ENCODE measurements at places on chromosomes 5 and 9. TPM values are rescaled to one million over a fixed set of nuclear protein-coding genes. Genes with fewer than 3 reads are reported as not detected.

GRCh38 chr9:119722384-119722783 lies 353.1 kb upstream of the BRINP1 start:
- ATAC-seq, result no peak

- ATAC-seq, result no peak
Observed at GRCh38 chr9:134215699-134216448, 51.5 kb upstream of the RNU6ATAC start.

The PTGES gene
- total RNA-seq, result 9.1 TPM

GRCh38 chr5:80797428-80798024 lies 142.7 kb upstream of the DHFR start:
- ATAC-seq, result no peak

DNA sequence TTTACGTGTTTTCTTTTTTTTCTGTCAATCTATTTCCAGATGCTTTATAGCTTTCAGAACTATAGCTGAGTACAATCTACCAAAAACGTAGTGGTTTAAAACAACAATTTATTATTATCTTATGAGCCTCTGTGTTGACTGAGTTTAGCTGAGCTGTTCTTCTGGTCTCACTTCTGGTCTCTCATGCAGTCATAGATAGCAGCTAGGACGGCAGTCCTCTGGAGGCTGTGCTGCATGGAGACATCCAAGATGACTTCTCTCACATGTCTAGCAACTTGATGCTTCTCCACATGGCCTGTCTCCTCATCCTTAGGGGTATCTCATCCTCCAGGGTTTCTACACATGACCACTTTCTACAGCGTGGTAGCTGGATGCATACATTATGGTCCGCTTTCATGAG lies 22.0 kb upstream of the RAD23B start:
- no peak for ATAC-seq

The SPINK4 gene
- total RNA-seq, result not detected

The GFI1B gene
- total RNA-seq, result not detected
